Fibroblast of the aortic adventitia (primary cell): ENCODE measurements at places on chromosomes 2 and 18. TPM values are rescaled to one million over a fixed set of nuclear protein-coding genes. Genes with fewer than 3 reads are reported as not detected.

LYG2 gene
- total RNA-seq, result not detected in 2 replicates

CRYGC gene
- not detected in 2 replicates for total RNA-seq

CNDP1 gene
- not detected in 2 replicates for total RNA-seq

DSG4 gene
- not detected in 2 replicates for total RNA-seq

ALPG gene
- not detected in 2 replicates for total RNA-seq

HRH4 gene
- total RNA-seq, result under 0.01 TPM in 1 of 2 replicates, not detected in the other

DUSP11 gene
- total RNA-seq, result 28.0 and 49.0 TPM in 2 replicates

COL6A3 gene
- total RNA-seq, result 1,372 and 1,478 TPM in 2 replicates

GRCh38 chr2:231722721-231723307 lies 14.5 kb downstream of the PTMA start:
- DNase-seq, result no peak

GRCh38 chr2:232276733-232277313 lies 101.7 kb upstream of the ALPP start:
- DNase-seq, result no peak

- DNase-seq, result no peak
These were observed 1035.8 kb upstream of the FANCL start for GRCh38 chr2:59276917-59277316.

GRCh38 chr18:58263055-58263957 lies 219.3 kb downstream of the NEDD4L start:
- no peak for DNase-seq

DNA sequence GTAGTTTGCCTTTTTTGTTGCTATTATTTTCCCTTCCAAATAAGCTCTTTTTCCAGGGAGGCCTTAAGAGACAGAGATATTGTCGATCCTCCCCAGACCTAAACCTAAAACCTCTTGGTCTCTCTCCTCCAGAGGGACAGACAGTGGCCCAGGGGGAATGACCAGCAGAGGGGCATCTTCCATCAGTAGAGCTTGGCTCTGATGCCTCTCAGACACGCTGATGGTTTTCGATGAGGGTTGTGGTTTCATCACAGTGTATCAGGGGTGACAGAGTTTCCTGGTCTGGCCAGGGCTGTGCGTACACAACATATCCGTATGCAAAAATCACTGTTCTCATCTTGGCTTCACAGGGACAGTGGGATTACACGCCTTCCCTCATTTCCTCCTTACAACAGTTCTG lies 68.6 kb downstream of the GATA6 start:
- no peak for DNase-seq

DNA sequence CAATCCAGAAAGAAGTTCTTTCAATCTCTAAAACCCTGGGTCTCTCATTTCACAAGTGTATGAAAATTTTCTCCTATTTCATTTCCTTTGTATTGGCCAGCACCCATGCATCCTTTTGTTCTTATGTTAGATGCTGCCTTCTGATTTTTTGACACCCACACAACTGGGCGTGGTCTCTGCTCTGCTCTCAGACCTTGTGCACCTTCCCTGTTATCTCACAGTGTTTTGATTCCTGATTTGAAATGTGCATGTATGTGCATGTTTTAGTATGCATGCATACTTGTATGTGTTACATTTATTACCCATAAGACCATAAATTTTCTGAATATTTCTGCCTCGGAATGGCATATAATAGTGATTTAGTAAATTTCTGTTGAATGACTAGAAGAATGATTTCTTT lies 152.2 kb downstream of the CTNNA2 start:
- DNase-seq, result no peak

DNA sequence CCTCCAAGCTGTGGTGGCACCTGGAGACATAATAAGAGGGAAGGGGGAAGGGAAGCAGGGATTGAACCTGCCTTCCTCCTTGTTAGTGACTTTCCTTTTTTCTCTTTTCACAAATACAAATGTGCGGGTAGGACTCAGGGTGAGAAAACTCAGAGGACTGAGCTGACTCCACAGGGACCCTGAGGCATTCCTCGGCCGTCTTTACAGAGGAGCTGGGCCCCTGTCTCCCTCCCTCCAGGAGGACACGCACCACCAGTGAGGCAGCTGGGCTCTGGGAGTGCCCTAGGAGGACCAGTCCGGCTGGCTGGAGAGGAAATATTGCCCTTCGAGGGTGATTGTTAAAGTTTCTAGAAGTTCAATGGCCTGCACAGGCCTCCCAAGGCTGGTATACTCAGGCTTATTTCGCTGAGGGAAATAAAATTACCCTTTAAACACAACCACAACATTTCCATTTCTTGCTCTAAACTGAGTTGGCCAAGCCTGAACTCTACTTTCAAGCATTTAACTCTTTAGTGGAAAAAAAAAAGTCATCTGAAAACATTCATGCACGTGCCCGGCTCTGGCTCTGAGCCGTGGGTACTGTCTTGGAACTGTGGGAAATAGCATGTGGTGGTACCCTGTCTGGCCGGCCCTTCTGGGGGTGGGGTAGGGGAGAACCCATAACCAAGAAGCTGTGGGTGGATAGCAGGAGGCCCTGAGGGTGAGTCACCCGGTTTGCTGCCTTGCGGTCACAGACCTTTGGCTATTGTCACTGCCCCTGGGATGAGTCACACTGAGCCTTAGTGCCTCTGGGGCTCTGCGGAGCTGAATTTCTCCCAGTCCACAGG lies 116.0 kb downstream of the COPS8 start:
- peak; percentile 88 for DNase-seq

GRCh38 chr2:152322222-152322621 lies 12.8 kb upstream of the FMNL2 start:
- DNase-seq, result no peak

- DNase-seq, result no peak
These were observed 8.8 kb downstream of the CYB5A start for GRCh38 chr18:74282755-74283554.

DNA sequence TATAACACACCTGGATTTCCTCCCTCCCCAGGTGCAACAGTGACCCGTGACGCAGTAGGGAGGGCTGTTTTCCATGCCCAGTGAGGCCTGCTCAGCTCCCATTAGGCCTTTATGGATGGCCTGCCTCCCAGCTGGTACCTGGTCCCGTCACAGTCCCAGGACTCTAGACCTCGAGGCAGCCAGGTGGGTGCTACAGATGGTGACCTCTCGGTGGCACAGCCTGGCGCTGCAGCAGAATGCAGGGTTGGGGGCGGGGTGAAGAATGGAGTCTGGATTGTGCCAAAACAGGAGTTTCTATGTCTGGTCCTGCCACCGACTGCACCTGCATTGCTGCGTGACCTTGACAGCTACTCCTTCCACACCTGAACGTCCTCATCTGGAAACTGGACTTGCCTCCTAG lies 18.0 kb upstream of the YWHAQ start:
- DNase-seq, result no peak

- DNase-seq, result no peak
These were observed 103.3 kb upstream of the SLC38A11 start for GRCh38 chr2:165058476-165059265.

- DNase-seq, result no peak
These were observed 803.7 kb upstream of the ACVR2A start for GRCh38 chr2:147041121-147041494.

DNA sequence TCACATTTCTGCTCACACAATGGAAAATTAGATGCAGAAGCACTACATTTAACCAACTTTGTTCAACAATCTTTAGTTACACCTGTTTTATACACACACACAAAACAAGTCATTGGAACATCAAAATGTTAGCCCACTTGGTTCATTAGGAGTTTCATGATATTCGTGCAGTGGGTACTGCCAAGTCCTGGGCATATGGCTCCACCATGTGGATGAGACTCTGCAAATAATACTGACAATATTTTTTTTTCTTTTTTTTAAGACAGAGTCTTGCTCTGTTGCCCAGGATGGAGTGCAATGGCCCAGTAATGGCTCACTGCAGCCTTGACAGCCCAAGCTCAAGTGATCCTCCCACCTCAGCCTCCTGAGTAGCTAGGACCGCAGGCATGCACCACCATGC lies 34.5 kb upstream of the GRB14 start:
- peak; percentile 56 for DNase-seq

DNA sequence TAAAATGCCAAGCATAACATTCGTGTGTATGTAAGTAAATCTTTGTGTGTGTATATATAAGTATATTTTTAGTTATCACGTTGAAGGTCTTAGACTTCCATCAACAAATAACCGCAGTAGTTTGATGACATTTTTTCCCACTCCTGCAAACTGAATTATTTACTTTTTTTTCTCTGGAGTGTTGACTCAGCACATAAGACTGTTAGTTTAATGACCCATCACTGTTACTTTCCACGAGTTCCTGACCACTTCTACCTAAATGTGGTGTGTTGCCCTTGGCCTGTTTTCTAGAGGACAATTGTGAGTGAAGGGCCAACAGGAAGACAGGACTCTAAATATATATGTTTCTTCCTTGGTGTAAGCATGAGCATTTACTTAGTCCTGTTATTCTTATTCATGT lies 71.3 kb upstream of the TXNDC2 start:
- DNase-seq, result peak; percentile 91

DNA sequence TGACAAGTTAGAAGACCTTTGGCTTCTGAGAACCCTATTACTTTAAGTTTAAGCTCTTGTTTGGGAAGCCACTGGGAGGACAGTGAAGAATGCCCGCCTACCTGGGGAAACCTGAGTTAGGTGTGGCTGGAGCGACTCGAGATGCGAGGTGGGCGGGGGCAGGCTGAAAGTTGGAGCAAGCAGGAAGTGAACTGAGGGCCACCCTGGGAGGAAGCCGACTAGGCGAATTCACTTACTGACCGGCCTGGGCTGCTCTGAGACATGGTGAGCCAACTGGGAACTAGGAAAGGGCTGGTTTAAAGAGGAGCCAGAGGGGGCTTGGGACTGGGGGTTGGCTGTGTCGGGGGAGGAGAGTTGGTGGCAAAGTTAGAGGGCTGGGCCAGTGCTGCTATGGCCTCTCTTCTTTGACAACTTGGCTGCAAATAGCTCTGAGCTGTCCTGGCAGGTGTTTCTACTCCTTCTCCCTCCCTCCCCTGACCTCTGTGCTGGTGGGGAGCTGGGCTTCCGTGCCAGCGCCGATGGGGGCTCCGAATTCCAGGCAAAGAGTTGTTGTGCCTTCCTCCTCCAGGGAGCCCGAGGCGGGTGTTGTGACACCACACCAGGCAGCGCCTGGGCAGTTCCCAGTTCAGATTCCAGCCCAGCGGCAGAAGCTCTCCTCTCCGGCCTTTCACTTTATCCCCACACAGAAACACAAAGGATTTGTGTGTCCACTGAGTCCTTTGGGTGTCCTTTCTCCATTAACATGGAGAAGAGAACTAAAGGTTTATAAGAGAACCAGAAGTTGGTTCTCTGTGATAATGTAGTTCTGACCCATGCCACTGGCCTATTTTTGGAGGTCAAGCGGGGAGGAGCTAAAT lies at the start of gene VAMP8:
Gene VAMP8, plus strand, starts transcription at position 201 of the 857 bp plus-strand sequence. Its CDS starts 61 bp downstream, at position 262.
- DNase-seq, result no peak

GRCh38 chr18:49843778-49844625 lies 30.7 kb upstream of the ACAA2 start:
- DNase-seq, result no peak

GRCh38 chr2:125310657-125311364 lies 1285.7 kb downstream of the CNTNAP5 start:
- DNase-seq, result no peak

DNA sequence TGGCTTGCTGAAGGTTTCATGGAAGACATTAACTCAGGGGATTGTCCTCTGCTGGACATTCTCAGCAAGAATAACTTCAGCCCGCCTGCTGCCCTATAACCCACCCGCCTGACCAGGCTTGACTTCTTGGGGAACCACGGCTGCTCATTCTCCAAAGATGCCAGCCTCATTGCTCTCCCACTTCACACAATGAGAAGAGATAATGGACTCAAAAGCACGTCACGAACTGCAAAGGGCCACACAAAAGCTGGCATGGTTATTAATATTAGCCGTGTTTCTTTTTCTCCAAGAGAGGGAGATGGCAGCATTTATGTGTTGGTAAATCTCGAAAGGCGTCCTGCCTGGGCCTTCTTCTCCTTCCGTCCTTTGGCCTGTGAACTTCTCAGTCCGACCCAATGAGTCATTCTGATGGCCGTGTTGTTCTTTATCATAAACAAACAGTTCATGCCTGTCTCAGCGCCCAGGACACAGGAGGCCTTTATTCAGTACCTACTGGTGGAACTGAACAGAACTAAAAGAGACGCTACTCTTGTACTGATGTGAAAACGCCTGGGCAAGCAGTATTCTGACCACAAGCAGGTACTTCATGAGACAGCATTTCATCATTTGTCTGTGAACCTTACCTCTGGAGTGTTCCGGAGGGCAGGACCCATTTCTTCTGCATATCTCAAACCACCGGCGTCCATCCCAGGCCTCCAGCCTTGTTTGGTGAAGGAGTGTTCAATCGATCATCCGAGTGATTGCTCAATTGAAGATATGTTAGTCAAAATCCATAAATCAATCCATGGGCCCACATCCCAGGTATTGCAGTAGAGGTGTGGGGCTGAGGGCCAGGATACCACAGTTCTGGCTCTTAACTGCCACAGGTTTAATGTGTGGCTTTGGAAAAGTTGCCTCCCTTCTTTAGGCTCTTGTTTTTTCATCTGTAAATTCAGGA lies 25.1 kb upstream of the KLHL29 start:
- DNase-seq, result no peak

DNA sequence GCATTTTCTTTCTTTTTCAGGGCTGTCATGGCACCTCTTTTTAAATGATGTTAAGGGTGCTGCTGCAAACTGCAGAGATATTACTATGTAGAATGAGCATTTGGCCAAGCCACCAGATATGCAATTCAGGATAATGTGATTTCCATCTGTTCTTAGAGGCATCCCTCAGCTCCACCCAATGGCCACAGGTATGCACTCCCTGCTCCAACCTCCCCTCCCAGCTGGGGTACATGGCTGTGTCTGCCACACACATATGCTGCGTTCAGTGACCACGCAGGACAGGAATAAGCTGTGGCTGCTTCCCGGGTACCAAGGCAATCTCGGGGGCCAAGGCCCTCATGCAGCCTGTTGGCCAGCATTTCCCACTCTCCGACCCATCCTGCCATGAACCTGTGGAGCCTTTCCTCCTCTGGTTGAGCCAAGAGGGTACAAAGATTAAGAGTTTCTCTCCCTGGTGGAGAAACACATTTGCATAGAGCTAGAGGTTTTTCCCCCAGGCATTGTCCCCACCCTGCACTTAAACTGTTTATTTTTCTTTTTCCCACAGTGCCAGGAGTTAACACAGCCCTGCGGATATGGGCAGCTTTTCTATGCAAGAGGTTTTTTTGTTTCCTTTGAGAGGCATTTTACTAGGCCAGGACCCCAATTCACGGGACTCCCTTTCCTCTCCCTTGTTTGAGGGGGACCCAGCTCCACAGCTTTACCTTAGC lies 147.0 kb downstream of the GCA start:
- no peak for DNase-seq

DNA sequence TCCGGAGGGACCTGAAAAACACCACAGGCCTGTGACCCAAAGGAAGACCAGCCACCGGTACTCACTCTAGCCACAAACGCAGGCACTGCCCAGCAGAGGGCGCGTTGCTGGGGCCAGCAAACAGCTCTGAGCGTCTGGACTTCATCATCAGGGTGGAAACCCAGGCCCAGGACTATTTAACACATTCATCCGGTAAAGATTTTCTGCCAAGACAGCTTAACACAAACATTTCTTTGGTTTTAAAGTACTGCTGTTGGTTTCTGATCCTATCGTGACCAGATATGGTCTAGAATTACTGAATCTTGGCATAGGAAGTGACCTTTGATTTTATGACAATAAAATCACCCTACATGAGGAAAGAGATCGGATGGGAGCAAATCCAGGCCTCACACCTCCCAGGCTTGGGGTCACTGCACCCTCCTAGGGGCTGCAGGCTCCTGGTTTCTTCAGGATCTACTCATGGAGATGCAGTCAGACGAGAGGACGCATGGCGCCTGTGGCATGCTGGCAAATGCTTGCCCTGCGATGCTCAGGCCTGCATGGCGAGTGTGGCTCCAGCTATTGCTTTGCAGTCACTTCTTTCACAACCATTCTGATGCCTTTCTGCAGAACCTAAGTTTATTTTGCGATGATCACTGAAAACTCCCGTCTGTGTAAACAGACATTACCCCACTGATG lies 130.4 kb downstream of the COL4A4 start:
- DNase-seq, result peak; percentile 81

GRCh38 chr2:34307636-34308035 lies 708.5 kb upstream of the FAM98A start:
- DNase-seq, result no peak
